Small intestine (tissue), 16 donors: ENCODE measurements at places on chromosomes 7 and 10. TPM values are rescaled to one million over a fixed set of nuclear protein-coding genes. Genes with fewer than 3 reads are reported as not detected.

Gene TAF3
- 5.2 TPM for polyA plus RNA-seq

Gene ORAI2
- polyA plus RNA-seq = 0.89 TPM

Gene CREB5
- 3.0 TPM for polyA plus RNA-seq

Gene KLF14
- not detected for polyA plus RNA-seq

Gene TMEM270
- not detected for polyA plus RNA-seq

Gene SEMA3C
- polyA plus RNA-seq = 12.3 TPM

Gene MYOF
- 2.0 TPM for polyA plus RNA-seq

Gene EIF5AL1
- 0.69 TPM for polyA plus RNA-seq

Gene OR2A7
- 2.7 TPM for polyA plus RNA-seq

Gene DYDC2
- 1.4 TPM for polyA plus RNA-seq

Gene SPDYE6
- not detected for polyA plus RNA-seq

Gene EBF3
- 1.9 TPM for polyA plus RNA-seq

Gene PIP
- not detected for polyA plus RNA-seq

Gene RELN
- polyA plus RNA-seq = 8.1 TPM

Gene BAIAP2L1
- polyA plus RNA-seq = 25.6 TPM

Gene MOGAT3
- polyA plus RNA-seq = 63.3 TPM

Gene NODAL
- 0.04 TPM for polyA plus RNA-seq

Gene CDK1
- 38.1 TPM for polyA plus RNA-seq

Gene OPALIN
- polyA plus RNA-seq = not detected

Gene GALNT17
- polyA plus RNA-seq = 2.9 TPM

Gene GIMAP7
- polyA plus RNA-seq = 3.1 TPM

Gene ACBD5
- 21.8 TPM for polyA plus RNA-seq

Gene GHRHR
- polyA plus RNA-seq = not detected

Gene OGDHL
- polyA plus RNA-seq = 9.6 TPM

Gene UBE3C
- polyA plus RNA-seq = 25.5 TPM

Gene PRLHR
- not detected for polyA plus RNA-seq

Gene PDZD7
- polyA plus RNA-seq = 3.1 TPM

Gene GIMAP1
- polyA plus RNA-seq = 1.8 TPM

Gene TEX36
- not detected for polyA plus RNA-seq

Gene SLC26A5
- polyA plus RNA-seq = not detected

Gene SLC26A4
- not detected for polyA plus RNA-seq

Gene IGFBP1
- polyA plus RNA-seq = not detected

Gene ERVW-1
- 0.93 TPM for polyA plus RNA-seq
